ENCODE measurements at places on chromosomes 11 and 22.

GRCh38 chr11:10622108-10622507 is 53.6 kb upstream of the LYVE1 start:
- DNase-seq: no peak

DNA sequence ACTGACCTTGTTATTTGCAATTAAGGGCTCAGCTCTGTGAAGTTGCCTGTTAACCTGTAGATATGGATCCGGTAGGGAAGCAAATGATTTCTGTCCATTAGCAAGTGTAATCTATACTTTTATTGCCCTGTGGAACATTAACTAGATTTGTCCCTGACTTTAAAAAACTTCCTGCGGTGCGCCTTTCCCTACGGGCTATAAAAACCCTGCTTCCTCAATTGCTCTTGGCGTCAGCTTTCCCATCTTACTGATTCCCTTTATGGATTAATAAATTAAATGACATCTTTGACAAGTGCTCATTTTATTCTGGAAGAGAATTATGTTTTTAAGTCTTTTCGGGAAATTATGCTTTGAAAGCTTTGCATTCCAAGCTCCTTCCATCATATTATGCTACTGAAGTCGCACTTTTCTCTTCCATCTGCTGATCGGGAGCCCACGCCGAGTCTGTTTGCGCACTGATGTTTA is 18.3 kb upstream of the CLMP start:
- DNase-seq: no peak

- DNase-seq: no peak
Observed at GRCh38 chr11:10984250-10984649, 126.4 kb upstream of the ZBED5 start.

DNA sequence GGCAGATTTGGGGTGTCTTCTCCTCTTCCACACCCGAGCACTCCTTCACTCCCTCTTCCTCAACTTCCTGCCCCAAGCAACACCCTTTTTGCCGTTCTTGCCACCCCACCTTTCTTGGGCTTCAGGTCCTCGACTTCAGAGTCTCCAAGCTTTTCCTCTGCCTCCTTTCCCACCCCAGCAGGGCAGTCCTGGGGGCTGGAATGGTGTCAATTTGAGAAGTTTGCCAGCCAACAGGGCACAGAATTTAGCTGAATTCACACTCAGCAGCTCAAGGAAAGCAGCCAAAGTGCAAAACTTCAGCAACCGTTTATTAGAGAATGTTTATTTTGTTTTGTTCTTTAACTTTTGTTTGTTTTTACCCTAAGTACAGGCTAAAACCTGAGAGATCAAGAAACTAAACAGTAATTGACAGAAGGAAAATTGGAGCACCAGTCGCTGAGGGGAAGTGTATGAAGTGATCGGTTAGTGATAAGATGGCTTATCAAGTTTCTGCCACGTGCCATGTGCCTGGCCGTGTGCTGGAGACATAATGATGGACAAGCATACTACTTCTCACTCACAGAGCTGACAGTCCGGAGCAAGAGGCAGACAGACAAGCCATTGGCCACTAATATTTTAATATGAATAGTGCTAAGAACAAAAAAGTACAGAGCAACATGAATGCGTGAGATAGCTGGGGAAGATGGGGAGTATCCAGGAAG is 44.4 kb downstream of the AHNAK start:
- no peak for DNase-seq

- peak; percentile 47 for DNase-seq
Observed at GRCh38 chr11:79076526-79077115, 364.2 kb downstream of the TENM4 start.

DNA sequence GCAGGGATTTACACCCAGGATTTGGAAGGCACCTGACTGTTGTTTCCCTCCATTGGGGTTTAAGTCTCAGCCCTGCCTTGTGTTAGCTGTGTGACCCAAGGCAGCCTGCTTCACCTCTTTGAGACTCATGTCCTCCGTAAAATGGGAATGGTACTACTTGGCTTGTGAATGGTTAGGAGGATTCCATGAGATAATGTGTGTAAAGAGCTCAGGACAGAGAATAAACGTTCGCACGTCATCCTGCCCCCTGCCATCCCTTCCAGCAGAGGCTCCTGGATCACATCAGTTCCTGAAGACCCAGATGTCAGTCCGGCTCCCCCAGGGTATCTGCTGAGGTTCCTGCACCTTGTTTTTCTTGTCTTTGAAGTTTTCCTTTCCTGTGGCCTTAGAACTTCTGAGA is 16.8 kb upstream of the ACCSL start:
- no peak for DNase-seq

GRCh38 chr22:19406281-19406811 is 25.2 kb downstream of the HIRA start:
- no peak for DNase-seq

DNA sequence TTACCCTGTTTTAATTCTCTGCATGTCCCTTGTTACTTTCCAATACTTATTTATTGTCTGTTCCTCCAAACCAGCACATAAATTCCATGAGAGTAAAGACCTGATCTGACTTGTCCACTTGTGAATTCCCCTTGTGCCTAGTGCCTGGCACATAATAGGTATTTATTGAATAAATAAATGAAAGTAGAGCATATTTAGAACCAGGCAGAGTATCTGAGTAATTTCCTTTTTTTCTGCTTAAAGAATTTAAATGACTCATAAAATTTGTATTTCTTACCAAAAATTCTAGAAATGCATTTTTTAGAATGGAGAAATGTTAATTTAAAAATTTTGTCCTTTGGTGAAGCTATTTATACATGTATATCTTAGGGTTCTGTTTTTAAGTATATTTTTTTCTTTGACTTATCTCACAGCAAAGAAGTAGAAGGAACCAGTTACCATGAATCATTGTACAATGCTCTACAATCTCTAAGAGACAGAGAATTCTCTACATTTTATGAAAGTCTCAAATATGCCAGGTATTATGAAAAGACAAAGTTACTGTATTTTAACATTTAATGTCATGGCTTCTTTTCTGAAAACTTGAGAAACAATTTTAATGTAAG is 96.8 kb downstream of the ATM start:
- DNase-seq: no peak

- DNase-seq: no peak
Observed at GRCh38 chr22:29080106-29080975, 7.5 kb downstream of the KREMEN1 start.

DNA sequence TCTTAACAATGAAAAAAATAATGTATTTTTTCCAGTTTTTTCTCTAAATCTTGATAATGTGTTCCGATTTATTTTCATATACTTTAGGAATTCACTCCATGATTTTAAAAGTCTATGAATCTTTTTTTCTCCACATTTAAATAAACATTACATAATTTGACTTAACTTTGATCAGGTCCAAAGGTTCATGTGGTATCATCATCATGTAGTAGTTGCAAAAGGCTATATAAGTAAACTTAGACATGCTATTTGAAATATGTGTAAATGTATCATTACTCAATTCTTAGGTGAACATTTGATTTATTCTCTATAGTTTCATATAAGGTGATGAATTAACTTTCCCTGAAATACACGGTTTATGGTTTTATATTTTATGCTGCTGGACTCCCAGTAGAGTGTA is 2197.0 kb upstream of the RAG2 start:
- no peak for DNase-seq

DNA sequence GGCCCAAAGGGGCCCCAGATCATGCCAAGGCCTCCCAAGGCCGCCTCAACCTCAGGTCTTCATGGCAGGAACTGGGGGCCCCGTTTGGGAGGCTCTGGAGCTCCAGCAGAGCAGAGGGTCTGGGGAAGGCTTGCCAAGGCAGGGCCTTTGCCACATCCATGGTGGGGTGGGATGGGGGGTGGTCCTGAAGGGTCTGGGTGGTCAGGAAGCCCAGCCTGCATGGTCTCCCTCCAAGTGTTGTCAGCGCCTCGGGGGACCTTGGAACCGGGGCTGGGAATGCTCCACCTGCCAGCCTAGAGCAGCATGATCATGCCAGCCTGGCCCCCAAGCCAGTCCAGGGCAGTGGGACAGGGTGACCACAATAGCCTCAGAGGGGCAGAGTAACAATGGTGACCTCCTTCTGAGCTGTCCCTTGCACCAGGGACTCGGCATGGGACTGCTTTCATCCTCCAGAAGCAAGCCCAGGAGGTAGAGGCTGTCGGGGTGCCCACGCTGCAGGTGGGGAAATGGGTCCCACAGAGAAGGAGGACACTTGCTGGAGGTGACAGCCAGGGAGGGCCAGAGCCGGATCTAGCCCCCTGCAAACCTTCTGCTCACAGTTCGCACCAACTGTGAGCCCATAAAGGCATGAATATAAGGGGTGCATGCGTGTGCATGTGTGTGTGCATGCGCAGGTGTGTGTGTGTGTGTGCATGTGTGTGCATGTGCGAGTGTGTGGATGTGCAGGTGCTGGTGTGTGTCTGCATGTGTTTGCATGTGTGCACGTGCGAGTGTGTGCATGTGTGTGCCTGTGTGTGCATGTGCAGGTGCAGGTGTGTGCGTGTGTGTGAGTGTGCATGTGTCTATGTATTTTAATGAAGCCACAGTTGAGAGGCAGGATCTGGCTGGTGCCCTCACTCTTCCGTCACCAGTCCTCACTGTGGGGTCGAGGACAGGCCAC is 63.8 kb downstream of the MYEOV start:
- peak; percentile 6 for DNase-seq

DNA sequence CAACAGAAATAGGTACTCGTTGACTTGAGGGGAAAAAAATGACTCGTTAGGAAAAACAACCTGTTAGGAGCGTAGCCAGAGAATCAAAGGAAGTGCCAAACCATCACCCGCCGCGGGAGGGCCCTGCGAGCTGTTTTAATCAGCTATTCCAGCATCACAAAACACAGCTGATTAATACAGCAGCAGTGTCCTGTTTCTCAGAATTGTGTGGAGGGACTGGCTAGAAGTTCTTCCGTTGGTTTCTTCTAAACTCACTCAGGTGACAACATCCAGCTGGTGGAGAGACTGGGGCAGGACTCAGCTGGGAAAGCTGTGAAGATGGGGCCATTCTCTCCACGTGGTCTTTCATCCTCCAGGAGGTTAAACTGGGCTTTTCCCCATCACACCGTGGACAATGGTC is 28.0 kb downstream of the HSPA8 start:
- DNase-seq: no peak

GRCh38 chr11:84648471-84648870 is 978.7 kb downstream of the DLG2 start:
- DNase-seq: no peak

GRCh38 chr22:48453751-48454485 is 1373.8 kb downstream of the BRD1 start:
- no peak for DNase-seq

- no peak for DNase-seq
Observed at GRCh38 chr22:46295277-46295971, 1.2 kb upstream of the GTSE1 start.

- no peak for DNase-seq
Observed at GRCh38 chr11:16402654-16403447, 46.5 kb upstream of the SOX6 start.

DNA sequence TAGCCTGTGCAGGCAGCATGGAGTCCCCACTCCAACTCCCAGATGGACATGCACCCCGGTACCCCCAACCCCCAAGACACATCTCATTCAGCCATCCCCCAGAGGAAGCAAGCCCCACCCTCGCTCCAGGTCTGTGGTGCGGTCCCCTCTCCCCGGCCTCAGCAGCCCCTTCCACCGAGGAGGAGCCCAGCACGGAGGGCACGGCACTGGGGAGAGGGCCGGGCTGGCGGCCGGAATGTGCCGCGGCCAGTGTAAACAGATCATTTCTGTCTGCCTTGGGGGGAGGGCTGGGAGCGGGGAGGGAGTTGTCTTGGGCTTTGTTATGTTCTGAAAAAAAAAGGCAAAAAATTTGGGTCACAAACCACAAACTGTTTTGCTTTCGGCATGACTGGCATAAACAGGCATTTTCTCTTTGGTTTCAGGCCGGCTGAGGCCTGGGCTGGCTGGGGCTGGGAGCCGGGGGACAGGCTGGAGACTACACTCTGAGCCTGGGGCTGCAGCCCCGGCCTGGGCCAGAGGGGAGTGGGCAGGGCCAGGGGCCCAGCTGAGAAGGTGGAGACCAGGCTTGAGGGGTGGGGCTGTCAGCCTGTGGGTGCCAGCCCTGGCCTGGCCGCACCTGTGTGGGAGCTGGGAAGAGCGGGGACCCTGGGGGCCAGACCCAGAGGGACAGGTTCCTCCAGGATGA is 16.8 kb downstream of the IGF2 start:
- DNase-seq: no peak

- DNase-seq: no peak
Observed at GRCh38 chr22:42282943-42283277, 12.5 kb upstream of the TCF20 start.

- DNase-seq: no peak
Observed at GRCh38 chr22:20398420-20398819, 4.5 kb downstream of the ZNF74 start.

GRCh38 chr11:64134963-64135362 is 30.9 kb downstream of the MACROD1 start:
- no peak for DNase-seq

All from transverse colon (tissue), 4 donors.